ENCODE measurements at places on chromosomes 4 and X.

GRCh38 chrX:70033348-70034051 is 16.2 kb downstream of the AWAT2 start:
- DNase-seq, result peak; percentile 5

- no peak for DNase-seq
These were observed 228.1 kb downstream of the ARHGAP24 start for GRCh38 chr4:85703096-85703495.

GRCh38 chr4:88672987-88673386 is 24.6 kb downstream of the NAP1L5 start:
- DNase-seq, result peak; percentile 10

DNA sequence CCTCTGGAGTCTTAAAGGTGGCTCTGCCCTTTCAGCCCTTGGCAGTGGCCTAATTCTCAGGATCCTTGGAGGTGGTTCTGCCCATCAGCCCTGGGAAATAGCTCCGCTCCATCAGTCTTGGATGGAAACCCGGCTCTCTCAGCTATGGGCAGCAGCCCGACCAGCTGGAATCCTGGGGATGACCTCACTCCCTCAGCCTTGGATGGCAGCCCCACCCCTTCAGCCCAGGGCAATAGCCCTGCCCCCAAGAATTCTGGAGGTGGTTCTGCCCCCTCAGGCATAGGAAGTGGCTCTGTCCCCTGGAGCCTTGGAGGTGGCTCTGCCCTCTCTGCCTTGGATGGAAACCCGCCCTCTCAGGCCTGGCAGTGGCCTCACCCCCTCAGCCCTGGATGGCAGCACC is 127.7 kb downstream of the RBMX2 start:
- no peak for DNase-seq

DNA sequence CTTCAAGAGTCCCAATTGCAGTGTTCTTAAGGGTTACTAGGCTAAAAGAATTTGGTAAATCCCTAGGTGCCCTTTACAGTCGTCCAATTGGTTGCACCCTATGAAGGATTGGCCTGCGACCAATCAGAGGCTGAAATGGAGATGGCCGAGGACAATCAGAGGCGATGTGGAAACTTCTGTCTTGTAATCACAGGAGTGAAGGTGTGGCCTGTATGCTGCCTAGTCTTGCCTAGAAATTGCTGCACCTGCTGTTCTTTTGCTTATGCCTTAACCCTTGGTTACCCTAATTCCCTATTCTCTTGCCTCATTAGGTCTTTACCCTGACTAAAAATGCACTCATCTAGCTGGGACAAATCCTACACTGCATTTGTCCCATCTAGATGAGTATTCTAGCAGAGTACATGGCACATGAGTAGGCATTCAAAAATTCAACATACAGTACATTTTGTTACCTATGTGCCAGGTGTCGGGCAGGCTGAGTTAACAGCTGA is 1.0 kb upstream of the DCK start:
- DNase-seq, result no peak

DNA sequence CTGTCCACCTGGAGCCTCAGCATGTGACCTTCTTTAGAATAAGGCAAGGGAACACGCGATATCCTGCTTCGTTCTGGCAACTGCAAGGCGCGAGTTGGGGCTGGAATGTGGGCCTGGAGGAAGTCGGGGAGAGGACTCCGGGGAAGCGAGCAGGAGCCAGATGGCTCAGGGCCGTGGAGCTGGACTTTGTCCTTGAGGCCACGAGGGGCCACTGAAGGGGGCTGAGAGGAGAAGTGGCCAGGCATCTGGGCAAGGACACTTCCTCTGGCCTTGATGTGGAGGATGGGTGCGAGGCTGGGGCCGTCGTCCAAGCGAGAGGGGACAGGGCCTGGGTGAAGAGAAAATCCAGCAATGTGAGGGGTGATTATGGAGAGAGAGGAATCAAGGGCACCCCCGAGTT is 12.2 kb upstream of the DUSP9 start:
- no peak for DNase-seq

- no peak for DNase-seq
These were observed 36.9 kb upstream of the ADAD1 start for GRCh38 chr4:122341886-122342285.

GRCh38 chr4:38078590-38079421 is 118.6 kb downstream of the PTTG2 start:
- DNase-seq, result no peak

DNA sequence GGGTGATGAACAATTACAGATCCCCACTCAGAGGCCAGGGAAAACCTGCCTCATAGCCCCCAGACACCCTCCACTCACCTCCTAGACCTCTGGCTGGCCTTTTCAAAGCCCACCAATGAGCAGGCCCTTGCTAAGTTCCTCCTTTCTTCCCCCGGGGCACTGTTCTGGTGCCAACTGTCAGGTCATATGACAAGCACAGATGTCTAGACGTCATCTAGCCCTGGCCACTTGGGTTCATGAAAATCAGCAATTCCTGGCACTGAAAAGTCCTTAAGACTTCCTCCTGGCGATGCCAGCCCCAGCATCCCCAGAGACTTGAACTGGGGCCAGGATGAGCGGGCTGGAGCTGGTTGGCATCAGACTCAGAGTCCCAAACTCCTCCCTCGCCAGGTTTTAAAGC is 115.6 kb upstream of the NALF2 start:
- DNase-seq, result no peak

GRCh38 chr4:112593438-112594133 is 43.1 kb downstream of the ZGRF1 start:
- no peak for DNase-seq

DNA sequence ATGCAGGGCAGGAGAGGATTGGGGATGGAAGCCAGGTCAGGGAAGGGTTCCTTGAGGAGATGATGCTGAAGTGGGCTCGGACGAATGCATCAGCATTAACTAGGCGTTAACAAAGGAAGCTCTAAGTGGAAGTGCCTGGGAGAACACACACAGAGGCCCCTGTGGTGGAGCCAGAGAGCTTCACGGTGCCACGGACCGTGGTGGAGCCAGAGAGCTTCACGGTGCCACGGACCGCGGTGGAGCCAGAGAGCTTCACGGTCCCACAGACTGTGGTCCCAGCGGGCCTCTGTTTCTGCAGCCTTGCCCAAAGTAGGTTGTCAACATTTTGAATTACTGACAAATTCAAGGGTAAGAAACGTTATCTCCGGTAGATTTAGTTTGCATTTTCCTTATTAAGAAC is 48.3 kb downstream of the TRIML2 start:
- no peak for DNase-seq

- no peak for DNase-seq
These were observed 62.1 kb upstream of the SCOC start for GRCh38 chr4:140311257-140311835.

- no peak for DNase-seq
These were observed 13.3 kb downstream of the CXCL2 start for GRCh38 chr4:74085669-74086068.

- DNase-seq, result peak; percentile 69
These were observed 4.8 kb downstream of the SLC49A3 start for GRCh38 chr4:683982-684622.

Measured in NCI-H1694 treated with DMSO at 0.1 percent for 48 hours (cell line).